Activated T-cell treated with anti-CD3 and anti-CD28 coated beads, Interleukin-2, amount 50 U/mL, for 48 hours (primary cell): ENCODE measurements at places on chromosomes 7 and 10.

- DNase-seq = no peak
These were observed 66.7 kb downstream of the PTEN start for GRCh38 chr10:87930141-87930540.

GRCh38 chr10:62037166-62037831 is 135.8 kb downstream of the ARID5B start:
- no peak for DNase-seq

DNA sequence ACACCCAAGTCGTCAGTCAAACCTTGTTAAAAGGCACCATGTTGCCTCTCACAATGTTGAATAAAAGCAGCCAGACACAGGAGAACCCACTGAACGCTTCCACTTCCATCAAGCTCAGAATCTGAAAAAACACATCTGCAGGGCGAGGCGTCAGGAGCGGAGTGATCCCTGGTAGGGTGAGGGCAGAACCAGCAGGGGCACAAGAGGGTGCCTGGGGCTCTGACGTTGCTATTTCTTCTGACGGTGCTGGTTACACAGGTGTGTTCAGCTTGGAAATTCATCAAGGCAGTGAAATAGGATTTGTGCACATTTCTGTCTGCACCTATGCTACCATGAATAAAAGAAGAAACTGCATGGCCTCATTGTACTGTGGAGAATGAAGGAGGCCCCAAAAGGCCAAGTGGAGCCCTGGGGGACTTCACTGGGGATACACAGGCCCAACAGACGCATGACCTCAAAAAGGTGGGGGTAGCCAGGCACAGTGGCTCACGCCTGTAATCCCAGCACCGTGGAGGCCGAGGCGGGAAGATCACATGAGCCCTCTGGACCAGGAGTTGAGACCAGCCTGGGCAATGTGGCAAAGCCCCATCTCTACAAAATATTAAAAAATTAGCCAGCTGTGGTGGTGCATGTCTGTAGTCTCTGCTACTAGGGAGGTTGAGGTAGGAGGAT is 19.2 kb upstream of the NCAPG2 start:
- DNase-seq = no peak

GRCh38 chr7:7764520-7765396 is 46.4 kb upstream of the RPA3 start:
- DNase-seq = no peak

DNA sequence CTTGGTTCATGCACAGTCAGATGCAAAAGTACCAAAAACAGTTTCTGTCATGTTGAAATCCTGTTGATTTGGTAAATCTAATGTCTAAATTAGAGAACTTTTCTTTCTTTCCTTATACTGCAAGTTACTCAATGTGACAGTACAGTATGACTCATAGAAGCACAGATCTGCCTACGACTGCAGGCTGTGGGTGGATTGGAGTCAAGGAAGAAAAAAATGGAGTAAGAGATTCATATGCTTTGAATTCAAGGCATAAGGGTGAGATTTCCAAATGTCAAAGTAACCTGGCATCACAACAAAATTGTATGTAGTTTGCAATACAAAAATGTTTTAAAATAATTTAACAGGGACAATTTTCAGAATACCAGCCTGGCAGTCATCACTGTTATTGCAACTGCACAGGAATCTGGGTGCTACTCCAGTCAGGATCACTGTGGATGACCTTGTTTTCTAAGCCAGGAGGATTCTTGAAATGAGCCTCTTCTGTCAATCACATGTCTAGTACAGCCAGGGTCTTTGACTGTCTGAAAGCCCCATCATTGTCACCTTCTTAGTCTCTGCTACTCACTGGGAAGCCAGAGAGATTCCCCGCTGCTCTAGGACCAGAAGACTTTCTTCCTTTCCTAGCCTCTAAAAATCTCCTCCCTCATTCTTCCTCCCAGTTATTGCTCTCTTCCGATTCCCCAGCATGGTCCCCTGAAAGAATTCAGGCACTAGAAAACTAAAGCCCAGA is 83.6 kb downstream of the CD36 start:
- DNase-seq = no peak

GRCh38 chr10:84626397-84627087 is 298.2 kb downstream of the CCSER2 start:
- no peak for DNase-seq

DNA sequence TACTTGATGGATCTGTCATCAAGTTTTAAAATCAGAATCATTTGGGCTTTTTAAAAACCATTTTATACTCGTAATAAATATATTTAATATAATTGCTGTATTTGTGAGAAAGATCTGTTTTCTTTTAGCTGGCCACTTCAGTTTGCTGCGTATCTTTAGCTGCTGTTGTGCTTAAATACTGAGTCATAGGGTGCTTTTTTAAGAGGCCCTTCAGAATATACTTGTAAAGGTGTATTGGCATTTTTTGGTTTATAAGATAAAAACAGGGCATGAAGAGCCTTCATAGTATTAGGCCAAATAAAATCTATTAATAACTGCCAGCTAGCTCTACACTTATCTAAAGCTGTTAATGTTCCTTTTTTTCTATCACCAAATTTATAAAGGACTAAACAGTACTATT is 43.8 kb downstream of the STK17A start:
- no peak for DNase-seq

DNA sequence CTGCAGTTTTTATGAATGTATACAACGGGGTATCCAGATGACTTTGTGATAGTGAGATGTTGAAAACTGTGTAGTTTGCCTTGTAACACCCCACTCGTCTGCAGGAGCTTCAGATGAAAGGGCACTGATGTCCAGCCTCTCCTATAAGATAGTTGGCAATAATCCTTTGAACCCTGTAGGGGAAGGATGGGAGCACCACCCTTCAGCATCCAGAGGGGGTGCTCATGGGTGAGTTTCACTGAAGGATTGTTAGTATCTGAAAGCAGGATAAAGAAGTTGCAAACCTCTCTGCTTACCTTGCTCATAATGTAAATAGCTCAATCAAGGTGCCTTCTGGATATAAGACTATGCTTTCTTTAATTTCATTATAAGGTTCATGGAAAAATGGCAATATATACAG is 201.5 kb downstream of the TMEM178B start:
- no peak for DNase-seq

DNA sequence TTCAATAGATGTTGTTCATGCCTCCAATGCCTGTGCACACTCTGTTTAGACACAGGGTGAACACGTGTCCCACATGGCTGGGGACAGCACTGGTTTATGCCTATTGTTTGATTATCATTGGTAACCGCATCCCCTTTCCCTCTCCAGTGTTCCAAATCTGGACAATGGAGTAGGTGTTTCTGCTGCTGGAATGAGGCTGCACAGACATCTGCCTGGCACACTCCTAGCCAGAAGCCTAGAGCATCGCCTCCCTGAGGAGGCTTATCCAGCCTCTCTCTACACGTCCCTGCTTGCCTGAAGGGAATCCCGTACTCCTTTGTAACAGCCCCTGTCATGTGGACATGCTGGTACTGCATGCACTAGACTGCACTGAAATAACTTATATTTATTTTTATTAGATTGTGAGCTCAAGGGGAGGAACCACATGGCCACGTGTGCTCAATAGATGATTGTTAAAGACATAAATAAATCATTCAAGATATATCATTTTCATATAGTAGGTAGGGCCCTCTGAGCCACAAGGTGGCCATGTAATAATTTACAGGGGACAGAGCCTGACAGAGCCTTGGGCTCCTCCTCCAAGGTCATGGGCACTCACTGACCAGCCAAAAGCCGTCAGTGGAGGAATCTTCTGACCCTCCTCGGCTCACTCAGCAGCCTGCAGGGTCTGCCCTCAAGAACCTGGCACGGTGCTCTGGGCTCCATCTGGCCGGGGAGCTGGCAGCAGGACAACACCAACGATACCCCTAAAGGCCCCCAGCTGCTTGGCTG is 310.9 kb upstream of the ZNF32 start:
- no peak for DNase-seq

GRCh38 chr10:77289027-77289501 is 348.5 kb downstream of the KCNMA1 start:
- no peak for DNase-seq

DNA sequence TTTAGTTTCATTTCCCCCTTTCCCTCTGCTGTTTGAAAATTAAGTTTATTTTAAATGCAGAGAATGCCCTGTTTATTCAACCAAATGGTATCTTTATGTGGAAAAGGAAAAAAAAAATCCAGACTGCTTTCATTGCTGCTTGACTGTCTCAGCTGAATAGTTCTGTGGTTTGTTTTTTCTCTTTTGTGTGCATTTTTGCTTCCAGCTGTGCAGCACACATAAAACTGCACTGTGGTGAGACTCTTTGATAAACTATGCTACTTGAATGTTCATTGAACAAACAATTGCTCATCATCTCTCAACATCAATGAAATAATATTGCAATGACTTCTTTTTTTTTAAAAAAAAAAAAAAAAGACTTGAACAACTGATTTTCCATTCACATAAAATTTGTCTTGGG is 78.6 kb upstream of the GLI3 start:
- DNase-seq = no peak

- DNase-seq = no peak
These were observed 294.3 kb downstream of the BBS9 start for GRCh38 chr7:33423646-33424020.

DNA sequence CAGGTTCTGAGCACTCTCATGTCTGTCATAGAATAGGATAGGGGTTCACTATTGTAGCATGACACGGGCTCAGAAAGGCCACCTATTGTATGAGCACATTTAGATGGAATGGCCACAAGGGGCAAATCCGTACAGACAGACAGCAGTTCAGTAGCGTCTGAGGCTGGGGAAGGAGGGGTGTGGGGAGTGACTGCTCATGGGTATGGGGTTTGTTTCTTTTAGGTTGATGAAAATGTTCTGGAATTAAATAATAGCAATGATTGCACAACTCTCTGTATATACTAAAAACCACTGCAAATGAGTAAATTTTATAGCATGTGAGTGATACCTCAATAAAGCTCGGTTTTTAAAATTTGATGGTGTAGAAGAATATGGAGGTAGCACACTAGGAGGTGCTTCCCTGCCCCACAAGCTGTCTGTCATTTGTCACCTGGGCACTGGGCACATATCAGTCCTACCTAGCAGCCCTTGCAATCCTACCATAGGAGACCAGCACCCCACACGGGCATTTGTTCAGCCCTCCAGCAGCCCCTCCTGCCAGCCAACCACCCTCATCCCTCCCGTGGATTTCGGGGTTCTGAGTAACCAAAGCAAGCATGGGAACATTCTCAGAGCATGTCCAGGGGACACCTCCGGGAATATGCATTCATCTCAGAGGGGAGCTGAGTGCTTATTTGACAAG is 35.2 kb downstream of the KCNMA1 start:
- no peak for DNase-seq

- no peak for DNase-seq
These were observed 58.3 kb downstream of the REEP3 start for GRCh38 chr10:63579371-63580014.

DNA sequence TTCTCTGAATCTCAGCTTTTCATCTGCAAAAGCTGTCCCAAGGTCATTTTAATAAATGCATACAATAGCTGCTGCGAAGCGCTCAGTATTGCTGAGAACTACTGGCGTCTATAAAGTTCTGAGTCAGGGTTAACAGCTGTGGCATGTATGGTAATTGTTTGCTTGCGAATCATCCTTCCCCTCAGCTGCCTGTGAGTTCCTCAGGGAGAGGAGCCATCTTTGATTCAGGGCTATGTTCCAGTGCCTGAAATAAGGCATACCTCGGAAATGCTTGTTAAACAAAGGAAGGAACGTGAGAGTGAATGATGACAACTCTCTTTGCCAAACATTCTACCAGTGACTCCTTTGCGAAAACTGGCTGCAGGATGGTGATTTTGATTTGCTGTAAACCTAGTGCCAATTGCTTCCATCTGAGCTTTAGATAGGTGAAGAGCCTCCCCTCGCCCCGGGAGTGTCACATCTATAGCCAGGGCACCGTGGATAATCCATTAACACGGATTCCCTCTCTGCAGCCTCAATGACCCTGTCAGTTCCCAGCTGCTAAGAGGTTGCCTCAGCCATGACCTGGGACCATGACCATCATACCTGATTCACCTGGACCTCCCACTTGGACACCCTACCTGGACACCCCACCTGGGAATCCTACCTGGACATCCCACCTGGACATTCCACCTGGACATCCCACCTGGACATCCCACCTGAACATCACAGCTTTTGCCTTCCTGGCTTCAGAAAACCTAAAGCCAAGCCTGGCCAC is 39.6 kb downstream of the GPRIN2 start:
- DNase-seq = peak; percentile 11

- no peak for DNase-seq
These were observed 17.7 kb upstream of the ZMIZ1 start for GRCh38 chr10:79050896-79051555.

DNA sequence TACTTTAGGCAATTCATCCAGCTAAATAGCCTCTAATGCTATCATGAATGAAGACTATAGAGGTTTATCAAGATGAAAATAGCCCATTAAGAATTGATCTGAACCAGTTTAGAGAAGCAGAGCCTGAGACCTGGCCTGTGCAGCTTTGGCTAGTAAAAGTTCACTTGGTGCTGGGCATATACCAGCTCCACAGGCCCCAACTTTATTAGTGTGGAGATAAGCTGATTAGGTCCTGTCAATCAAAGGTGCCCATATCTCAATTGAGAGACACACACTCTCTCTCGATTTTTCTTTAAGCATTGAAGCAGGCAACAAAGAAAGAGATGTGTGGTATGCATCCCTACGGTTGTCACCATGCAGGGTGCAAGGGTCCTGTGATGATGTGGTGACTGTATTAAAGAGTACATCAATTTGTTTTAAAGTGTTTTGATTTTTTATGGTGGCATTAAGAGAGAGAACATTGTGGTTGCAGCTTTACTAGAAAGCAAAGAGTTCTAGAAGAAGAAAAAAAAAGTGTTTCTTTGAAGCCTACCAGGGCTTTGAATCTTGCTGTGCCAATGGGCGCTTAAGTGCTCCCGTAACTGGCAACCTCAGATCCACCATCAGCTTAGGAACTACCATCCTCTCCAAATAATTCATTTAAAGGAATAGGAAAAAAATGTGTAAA is 111.6 kb downstream of the VTI1A start:
- no peak for DNase-seq

GRCh38 chr7:107359520-107360316 is 110.1 kb upstream of the GPR22 start:
- DNase-seq = no peak

DNA sequence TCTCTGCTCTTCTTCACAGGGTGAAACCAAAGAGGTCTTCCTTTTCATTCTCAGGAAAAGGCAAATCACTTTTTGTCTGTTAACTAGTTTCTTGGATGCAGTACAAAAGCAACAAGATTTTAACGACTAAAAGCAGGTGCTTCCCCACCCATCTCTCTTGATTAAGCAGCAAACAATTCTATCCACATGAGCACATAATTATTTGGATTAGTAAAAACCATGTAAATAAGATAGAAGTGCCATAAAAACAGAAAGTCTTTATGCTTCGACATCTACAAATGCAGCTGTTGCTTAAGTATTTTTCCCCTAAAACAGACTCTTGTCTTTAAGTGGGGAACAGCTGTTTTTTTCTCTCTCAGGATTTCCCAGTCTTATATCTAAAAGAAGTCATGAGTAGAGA is 37.4 kb downstream of the USP54 start:
- DNase-seq = no peak
